ENCODE measurements at places on chromosomes 7 and 10.

GRCh38 chr10:44206127-44206818 lies 178.6 kb downstream of the CXCL12 start:
- no peak overlapping the region for H3K4me3 ChIP-seq
- H3K36me3 ChIP-seq: no peaks in the 10 kb centered on the region
- no peaks in the 10 kb centered on the region for H3K4me1 ChIP-seq
- no peak for DNase-seq
- no peaks in the 10 kb centered on the region for H3K27me3 ChIP-seq

- DNase-seq: no peak
- H3K4me3 ChIP-seq: no peak overlapping the region
- H3K4me1 ChIP-seq: no peaks in the 10 kb centered on the region
Observed at GRCh38 chr7:7335215-7335614, 152.9 kb downstream of the C1GALT1 start.

DNA sequence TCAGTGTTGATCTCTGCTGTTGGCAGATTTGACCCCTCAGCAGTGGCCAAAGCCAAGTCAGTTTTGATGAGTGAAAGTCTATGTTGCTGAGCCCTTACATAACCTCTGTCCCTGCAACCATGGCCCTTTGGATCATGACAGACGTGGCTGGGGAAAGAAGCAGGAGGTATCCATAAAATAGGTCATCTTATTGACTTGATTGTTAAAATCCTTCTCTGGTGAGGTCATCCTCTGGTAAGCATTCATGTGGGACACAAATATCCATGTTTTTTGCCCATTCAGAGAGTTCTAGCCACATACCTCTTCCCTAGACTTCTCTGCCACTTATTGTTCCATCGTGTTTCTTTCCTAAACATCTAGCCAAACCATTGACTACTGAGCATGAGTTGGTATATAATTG lies 251.9 kb upstream of the PTER start:
- no peaks in the 10 kb centered on the region for H3K36me3 ChIP-seq
- no peak overlapping the region for H3K27ac ChIP-seq
- H3K27me3 ChIP-seq: no peaks in the 10 kb centered on the region
- no peak overlapping the region for H3K4me3 ChIP-seq
- DNase-seq: no peak
- no peaks in the 10 kb centered on the region for H3K4me1 ChIP-seq

- no peaks in the 10 kb centered on the region for H3K27me3 ChIP-seq
- no peaks in the 10 kb centered on the region for H3K36me3 ChIP-seq
- no peak overlapping the region for H3K27ac ChIP-seq
- H3K4me3 ChIP-seq: no peak overlapping the region
Observed at GRCh38 chr10:97566336-97566996, 6.1 kb upstream of the ANKRD2 start.

DNA sequence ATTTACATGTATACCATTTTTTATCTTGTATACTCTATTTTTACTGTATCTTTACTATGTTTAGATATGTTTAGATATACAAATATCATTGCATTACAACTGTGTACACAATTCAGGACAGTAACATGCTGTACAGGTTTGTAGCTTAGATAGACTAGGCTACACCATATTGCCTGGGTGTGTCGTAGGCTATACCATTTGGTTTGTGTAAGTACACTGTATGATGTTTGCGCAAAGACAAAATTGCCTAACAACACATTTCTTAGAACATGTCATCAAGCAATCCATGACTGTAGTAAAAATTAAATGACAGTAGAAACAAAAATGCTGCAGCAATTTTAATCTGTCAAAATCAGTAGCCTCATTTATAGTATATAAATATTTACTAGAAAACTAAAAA lies 812.2 kb downstream of the GRM8 start:
- no peak overlapping the region for H3K4me3 ChIP-seq
- no peaks in the 10 kb centered on the region for H3K36me3 ChIP-seq
- DNase-seq: no peak
- H3K27me3 ChIP-seq: no peaks in the 10 kb centered on the region

DNA sequence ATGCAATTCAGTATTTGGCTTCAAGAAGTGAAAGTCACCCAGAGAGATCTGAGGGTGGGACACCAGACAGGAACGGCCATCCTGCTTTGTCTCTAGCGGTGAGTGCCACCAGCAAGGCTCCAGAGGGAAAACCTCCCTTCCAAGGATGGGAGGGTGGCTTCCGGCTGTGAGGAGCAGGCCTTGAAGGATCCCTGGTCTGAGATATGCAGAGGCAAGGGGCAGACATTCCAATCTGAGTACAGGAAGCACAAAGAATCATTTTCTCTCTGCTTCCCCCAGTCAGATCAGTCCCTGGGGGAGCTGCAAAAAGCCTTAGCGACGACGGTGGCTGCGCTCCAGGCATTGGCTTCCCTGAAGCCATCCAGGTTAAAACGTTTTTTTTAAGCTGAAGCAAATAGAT lies 167.4 kb downstream of the TEX36 start:
- no peak overlapping the region for H3K4me3 ChIP-seq
- no peak for DNase-seq
- no peak overlapping the region for H3K27ac ChIP-seq
- no peaks in the 10 kb centered on the region for H3K36me3 ChIP-seq
- H3K4me1 ChIP-seq: no peaks in the 10 kb centered on the region

DNA sequence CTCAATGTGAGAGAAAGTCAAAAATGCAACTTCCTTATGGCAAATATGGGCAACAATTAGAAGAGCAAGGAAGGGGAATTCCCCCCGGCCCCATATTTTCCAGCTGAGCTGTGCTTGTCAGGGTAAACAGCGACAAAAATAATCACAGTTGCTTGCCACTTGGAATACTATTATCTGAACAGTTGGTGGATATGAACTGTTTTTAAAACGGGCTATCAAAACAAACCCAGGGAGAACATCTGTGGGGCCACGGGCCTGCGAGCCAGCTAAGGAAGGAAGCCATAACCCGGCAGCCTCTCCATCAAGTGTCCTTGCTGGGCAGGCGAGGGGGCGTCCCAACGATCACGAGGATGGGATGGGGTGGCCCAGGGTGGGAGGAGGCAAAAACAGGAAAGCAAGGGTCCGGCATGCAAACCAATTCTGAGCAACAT lies 228.4 kb downstream of the ARHGAP12 start:
- no peak overlapping the region for H3K27ac ChIP-seq
- DNase-seq: no peak
- H3K4me1 ChIP-seq: peaks cover 4% of the 10 kb centered on the region
- peaks cover 2% of the 10 kb centered on the region for H3K27me3 ChIP-seq

DNA sequence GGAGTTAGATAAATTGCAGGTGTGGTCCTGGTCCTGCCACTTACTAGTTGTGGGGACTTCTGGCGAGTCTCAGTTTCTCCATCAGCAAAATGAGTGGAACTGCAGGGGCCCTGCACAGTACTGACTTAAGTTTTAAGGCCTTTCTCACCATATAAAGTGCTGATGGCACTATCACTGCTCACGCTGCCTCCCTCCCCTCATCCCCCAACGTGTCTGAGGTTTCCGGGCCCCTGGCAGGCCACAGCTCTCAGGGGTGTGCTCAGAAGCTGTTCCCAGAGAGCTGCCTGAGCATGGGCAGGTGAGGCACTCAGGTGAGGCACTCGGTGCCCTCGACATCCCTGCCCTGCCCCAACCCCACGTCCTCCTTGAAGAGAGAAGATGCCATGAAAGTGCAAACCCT lies 74.2 kb downstream of the VOPP1 start:
- H3K27me3 ChIP-seq: no peaks in the 10 kb centered on the region
- no peak overlapping the region for H3K4me3 ChIP-seq
- peaks cover 30% of the 10 kb centered on the region for H3K36me3 ChIP-seq
- H3K27ac ChIP-seq: no peak overlapping the region
- no peak for DNase-seq

DNA sequence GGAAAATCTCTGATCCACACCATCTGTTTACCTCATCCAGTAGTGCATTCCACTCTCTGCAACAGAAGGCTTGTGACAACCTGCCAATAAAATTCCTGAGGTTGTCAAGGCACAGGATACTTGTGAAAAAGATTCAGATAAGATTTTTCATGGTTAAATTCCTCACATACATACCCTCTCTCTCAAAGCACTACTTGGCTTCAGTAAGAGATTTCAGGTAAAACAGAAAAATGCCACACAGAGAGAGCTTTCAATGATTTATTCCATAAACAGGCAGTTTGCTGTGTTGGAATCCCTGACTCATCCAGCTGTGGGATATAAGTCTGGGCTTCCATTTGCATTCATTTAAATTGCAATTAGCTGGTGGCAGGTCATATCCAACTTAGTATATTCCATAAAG lies 99.7 kb upstream of the CAV2 start:
- H3K4me1 ChIP-seq: no peaks in the 10 kb centered on the region
- no peaks in the 10 kb centered on the region for H3K27me3 ChIP-seq
- DNase-seq: no peak
- no peak overlapping the region for H3K4me3 ChIP-seq
- no peak overlapping the region for H3K27ac ChIP-seq

GRCh38 chr10:57992321-57993077 lies 275.2 kb downstream of the IPMK start:
- no peaks in the 10 kb centered on the region for H3K4me1 ChIP-seq
- H3K27me3 ChIP-seq: no peaks in the 10 kb centered on the region
- no peak for DNase-seq
- H3K36me3 ChIP-seq: no peaks in the 10 kb centered on the region
- H3K4me3 ChIP-seq: no peak overlapping the region

DNA sequence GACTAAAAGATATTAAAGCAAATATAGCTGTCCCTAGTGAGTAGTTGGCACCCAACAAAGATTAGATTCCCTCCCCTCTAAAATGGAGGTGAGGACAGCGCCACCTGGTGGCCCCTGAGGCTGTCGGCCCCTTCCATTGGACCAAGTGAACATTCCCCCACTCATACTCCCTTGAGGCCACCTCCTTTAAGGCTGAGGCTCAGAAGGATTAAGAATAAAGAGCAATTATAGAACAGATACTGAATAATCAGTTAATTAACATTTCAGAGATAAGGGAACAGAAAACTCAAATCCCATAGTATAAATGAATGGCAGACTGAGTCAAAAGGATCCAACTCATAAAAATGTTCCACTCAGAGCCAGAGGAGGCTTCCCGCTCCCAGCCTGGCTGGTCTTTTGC lies 130.4 kb upstream of the GHITM start:
- peaks cover 12% of the 10 kb centered on the region for H3K4me1 ChIP-seq
- no peak for DNase-seq
- no peaks in the 10 kb centered on the region for H3K36me3 ChIP-seq
- H3K27ac ChIP-seq: no peak overlapping the region

GRCh38 chr10:33027088-33027487 lies 69.1 kb upstream of the ITGB1 start:
- DNase-seq: no peak
- H3K36me3 ChIP-seq: no peaks in the 10 kb centered on the region
- no peak overlapping the region for H3K27ac ChIP-seq
- no peaks in the 10 kb centered on the region for H3K27me3 ChIP-seq

- no peaks in the 10 kb centered on the region for H3K27me3 ChIP-seq
- no peak overlapping the region for H3K27ac ChIP-seq
- H3K4me3 ChIP-seq: no peak overlapping the region
- no peaks in the 10 kb centered on the region for H3K4me1 ChIP-seq
Observed at GRCh38 chr10:52409928-52410327, 95.8 kb downstream of the DKK1 start.

GRCh38 chr10:27068217-27068891 lies 31.9 kb downstream of the ANKRD26 start:
- H3K27ac ChIP-seq: no peak overlapping the region
- no peaks in the 10 kb centered on the region for H3K4me1 ChIP-seq
- peaks cover 49% of the 10 kb centered on the region for H3K36me3 ChIP-seq
- H3K27me3 ChIP-seq: no peaks in the 10 kb centered on the region
- no peak overlapping the region for H3K4me3 ChIP-seq
- DNase-seq: no peak

DNA sequence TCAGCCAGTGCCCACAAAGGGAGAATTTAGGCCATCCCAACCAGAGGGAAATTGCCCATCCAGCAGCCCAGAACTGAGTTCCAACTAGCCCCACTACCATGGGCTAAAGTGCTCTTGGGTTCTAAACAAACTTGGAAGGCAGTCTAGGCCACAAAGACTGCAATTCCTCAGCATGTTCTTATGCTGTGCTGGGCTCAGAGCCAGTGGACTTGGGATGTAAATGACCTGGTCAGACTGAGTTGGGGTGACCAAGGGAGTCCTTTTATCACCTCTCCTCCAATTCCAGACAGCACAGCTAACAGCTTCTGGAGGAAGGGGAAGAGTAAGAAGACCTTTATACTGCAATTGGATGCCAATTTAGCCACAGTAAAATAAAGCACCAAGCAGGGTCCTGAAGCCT lies 607.2 kb upstream of the KCND2 start:
- no peak for DNase-seq
- H3K27ac ChIP-seq: no peak overlapping the region
- no peak overlapping the region for H3K4me3 ChIP-seq

- no peaks in the 10 kb centered on the region for H3K27me3 ChIP-seq
- H3K36me3 ChIP-seq: no peaks in the 10 kb centered on the region
- H3K4me3 ChIP-seq: no peak overlapping the region
- H3K4me1 ChIP-seq: peaks cover 2% of the 10 kb centered on the region
Observed at GRCh38 chr10:13815756-13816155, 229.0 kb downstream of the PRPF18 start.

DNA sequence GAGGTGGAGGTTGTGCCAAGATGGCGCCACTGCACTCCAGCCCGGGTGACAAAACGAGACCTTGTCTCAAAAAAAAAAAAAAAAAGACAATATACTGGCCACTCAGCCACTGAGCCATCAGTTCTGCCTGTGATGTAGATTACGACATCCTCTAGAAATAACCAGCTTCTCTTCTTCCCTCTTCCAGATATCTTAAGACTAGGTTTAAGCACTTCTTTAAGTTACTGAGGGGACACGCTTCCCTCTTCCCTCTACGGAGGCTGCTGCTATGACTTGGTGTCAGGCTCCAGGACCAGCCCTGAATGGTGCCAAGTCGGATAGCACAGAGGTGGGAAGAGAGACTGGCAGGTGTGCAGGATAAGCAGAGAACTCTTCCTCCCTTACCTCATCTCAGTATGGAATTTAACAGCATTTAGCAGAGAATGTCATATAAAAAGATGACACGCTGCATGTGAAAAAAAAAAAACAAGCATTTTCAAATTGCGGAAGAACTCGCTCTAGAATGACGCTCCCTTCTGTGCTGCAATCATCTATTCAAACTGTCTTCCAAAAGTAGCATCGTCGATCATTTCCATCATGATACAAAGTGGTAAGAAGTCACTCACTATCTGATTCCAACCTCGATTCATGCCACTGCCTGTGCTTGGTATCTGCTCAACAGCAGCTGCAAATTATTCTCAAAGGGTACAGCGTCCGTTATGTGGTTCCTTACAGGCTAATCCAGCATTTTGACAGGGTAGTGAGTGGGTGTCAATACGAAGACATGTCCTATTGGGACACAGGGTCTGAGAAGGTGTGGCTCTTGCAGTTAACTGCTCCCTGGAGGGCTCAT lies 13.8 kb downstream of the DAGLB start:
- no peak overlapping the region for H3K27ac ChIP-seq
- no peak overlapping the region for H3K4me3 ChIP-seq
- no peaks in the 10 kb centered on the region for H3K27me3 ChIP-seq

DNA sequence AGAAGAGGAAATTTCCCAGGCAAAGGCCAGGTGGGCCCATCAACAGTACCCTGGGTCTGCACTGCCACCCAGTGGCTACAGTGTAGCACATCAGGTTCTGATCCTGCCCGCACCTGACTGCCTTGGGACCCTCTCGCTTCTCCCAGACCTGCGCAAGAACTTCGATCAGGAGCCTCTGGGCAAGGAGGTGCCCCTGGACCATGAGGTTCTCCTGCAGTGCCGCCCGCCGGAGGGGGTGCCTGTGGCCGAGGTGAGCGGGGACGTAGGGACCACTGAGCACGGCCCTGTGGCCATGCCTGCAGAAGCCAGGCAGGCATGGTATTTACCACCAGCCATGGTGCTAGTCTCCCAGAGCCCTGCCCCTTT lies 33.9 kb upstream of the SLC29A3 start:
- no peak overlapping the region for H3K4me3 ChIP-seq
- H3K4me1 ChIP-seq: peaks cover 18% of the 10 kb centered on the region
- H3K27ac ChIP-seq: no peak overlapping the region
